ENCODE measurements at places on chromosomes 4 and X.
A peak's percentile ranks its signal among the peaks of the same experiment; 100 is the strongest.

DNA sequence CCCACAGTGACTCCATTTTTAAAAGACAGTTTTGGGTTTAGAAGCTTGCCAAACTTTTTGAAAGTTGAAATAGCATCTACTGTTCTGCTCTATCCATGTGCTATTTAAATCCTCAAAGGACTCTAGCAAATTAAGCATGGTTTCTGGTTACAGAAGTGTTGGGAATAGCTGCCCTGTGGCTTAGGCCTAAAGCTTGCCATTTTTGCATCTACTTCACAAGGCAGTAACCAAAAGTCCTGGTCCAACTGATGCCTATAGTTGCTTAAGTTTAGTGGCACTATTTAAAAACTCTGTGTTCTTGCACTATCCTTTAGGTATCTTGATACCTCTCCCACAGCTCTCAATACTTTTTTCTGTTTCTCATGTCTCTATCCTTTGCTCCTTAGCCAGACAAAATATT lies 251.0 kb upstream of the GPC4 start:
- no peak for DNase-seq

DNA sequence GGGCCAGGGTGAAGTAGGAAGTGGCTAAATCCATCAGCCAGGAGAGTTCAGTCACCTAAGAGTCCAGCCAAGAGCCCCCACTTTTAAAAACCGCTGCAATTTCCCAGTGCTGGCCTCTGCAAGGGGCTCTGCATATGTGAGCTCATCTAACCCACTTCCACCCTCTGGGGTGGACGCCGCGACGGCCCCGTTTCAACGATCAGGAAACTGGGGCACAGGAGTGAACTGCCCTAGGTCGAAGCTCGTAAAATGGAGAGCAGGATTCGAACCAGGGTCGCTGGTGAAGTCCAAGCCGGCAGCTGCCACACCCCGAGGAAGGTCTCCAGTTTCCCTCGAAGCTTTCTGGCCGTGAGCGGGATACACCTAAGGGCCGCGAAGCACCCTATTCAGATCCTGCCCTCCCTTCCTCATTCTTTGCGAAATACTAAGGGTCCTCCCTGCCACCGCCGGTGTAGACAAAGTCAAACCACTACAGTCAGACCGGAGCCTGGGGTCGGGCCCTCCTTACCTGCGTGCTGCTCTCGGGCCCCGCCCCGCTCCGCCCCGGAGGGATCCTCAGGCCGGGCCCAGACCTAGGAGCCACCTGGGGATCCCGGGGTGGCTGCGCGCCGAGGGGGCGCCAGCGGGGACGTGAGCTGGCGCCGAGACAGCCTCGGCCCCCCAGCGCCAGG lies 446 bp downstream of the EVC2 start:
- DNase-seq: no peak

- DNase-seq: peak; percentile 20
Observed at GRCh38 chrX:41180194-41180908, 95.1 kb downstream of the USP9X start.

DNA sequence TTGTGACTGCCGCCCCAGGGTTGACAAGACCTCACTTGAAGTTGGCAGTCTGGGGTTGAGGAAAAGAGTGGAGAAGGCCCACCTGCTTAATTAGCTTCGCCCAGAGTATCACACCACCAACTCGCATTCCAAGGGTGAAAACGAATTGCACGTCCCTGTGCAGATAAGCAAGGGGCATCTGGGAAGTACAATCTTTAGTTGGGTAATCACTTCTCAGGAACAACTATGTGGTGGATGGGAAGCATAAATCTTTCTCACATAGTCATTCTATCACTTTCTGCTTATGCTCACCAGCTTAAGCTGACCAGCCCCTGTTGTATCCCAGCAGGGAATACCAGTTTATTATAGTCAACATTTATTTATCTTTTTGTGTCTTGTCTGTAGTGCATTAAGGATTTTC lies 14.3 kb downstream of the SPCS3 start:
- DNase-seq: no peak

- DNase-seq: peak; percentile 44
Observed at GRCh38 chr4:121696170-121696580, 605 bp downstream of the ANXA5 start.

- no peak for DNase-seq
Observed at GRCh38 chr4:38861791-38862190, 5.2 kb upstream of the TLR6 start.

DNA sequence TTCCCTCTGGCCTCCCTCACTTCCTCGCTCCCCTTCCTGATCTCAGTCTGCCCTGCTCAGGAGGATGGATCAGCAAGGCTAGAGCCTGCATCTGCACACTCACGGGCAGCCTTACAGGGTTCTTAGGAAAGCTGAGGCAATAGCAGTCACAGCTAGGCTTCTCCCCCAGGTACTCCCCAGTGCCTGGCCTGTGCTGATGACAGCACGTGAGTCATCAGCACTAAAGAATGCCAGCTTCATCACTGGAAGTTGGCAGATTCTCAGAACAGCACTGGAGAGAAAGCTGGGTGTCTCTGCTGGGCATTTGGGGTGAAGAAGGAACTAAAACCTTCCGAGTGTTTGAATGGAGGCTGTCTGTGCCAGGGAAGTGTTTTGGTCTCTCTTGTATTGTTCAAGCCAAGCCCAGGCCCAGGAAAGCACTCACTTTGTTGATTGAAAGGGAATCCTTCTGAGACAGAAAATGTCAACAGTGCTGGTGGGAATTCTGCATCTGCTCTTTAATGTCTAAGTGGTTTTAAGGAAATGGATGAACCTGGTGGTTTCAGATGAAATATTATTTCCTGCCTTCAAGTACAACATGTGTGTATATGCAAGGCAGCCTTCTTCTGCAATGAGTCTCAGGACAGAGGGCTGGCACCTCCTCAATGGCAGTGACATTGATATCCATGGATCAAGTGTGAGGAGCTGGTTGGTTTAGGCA lies 73.0 kb upstream of the SCOC start:
- no peak for DNase-seq

- no peak for DNase-seq
Observed at GRCh38 chr4:96691521-96691920, 851.6 kb downstream of the PDHA2 start.

DNA sequence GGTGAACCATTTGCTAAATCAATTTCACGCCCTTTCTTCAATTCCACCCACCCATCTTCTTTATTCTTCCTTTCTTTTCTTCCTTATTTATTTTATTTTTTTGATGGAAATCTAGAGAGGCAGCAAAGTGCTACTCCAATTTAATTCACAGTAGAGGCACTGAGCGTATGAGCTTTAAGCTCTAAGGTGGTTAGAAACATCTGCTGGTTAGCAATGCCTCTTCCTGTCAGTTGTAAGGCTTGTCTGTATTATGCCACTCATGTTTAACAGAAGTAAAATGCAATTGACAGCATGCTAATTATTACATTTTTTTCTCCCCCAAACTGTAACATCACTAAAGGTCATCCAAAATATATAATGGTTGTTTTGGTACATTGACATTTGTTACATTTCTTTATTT lies 103.8 kb downstream of the EPHA5 start:
- DNase-seq: no peak

GRCh38 chrX:154791939-154792338 lies 13.3 kb downstream of the MPP1 start:
- DNase-seq: no peak

- DNase-seq: no peak
Observed at GRCh38 chr4:188037003-188037713, 41.6 kb downstream of the ZFP42 start.

DNA sequence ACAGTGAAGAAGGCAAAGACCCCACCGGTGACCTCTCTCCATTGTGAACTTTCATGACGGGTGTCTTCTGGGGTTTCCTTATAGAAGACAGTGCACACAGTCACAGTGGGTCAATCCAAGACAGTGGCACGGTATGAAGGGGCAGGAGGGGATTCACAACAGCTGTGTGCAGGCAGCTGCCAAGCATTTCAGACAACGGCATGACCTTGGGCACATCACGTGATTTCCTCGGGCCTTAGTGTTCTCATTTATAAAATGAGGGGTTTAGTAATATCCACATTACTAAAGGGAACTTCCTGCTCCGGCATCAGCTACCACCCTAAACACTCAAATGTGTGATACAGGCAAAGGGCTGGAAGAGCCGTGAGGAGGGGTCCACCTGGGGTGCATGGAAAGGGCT lies 42.9 kb downstream of the RBM47 start:
- DNase-seq: no peak

DNA sequence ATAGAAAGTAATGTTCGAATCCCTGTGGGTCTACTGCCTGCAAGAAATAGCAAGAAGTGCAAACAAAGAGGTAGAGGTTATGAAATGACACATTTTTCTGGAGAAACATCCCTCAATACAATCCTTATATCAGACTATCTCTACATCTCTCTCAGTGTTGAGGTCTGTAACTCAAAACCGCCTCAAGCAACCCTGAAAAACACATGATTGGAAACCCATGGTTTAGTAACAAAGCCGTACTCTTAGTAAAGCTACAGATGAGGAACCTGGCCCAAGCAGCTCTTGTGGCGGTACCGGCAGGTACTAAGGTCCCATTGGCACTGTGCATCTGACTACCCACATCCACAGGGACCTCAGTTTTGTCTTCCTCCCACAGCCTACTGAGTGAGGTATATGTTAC lies 53.9 kb downstream of the IRF2 start:
- DNase-seq: no peak

- no peak for DNase-seq
Observed at GRCh38 chr4:19835429-19835828, 416.3 kb upstream of the SLIT2 start.

- no peak for DNase-seq
Observed at GRCh38 chr4:51885363-51885762, 42.4 kb downstream of the DCUN1D4 start.

DNA sequence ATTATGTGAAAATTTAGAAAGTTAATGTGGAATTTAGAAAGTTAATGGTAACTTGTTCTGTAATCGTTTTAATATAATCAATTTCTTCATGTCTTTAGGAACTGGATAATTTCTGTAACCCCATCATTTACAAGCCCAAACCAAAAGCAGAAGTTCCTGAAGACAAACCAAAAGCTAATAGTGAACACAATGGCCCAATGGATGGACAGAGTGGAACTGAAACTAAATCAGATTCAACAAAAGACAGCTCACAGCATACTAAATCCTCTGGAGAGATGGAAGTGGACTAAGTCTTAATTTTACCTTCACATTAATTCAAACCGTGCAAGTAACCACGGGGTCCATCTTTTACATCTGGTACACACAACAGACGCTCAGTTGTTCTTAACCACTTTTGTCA lies 48.1 kb upstream of the PLK4 start:
- no peak for DNase-seq

- DNase-seq: peak; percentile 54
Observed at GRCh38 chr4:8228319-8229250, 29.5 kb downstream of the SH3TC1 start.

DNA sequence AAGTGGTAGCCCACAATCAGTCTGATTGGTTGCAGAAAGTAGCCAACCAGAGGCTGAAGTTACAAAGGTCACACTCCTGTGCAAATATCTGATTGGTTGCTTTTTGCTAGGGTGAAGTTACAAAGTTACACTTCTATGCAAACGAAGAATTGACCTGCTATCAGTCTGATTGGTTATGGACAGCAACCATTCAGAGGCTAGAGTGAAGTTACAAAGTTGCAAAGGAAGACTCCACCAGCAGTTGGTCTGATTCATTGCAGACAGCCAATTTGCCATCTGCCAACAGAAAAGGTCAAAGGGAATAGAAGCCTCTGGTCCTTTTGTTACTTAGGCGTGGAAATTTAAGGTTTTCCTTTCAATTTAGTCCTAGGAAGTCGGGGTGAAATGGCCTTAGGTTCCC lies 377.7 kb downstream of the PRDM5 start:
- DNase-seq: no peak
